ENCODE measurements at places on chromosomes 6 and 20.

GRCh38 chr6:114997813-114998292 lies 655.0 kb upstream of the HS3ST5 start:
- DNase-seq, result no peak

DNA sequence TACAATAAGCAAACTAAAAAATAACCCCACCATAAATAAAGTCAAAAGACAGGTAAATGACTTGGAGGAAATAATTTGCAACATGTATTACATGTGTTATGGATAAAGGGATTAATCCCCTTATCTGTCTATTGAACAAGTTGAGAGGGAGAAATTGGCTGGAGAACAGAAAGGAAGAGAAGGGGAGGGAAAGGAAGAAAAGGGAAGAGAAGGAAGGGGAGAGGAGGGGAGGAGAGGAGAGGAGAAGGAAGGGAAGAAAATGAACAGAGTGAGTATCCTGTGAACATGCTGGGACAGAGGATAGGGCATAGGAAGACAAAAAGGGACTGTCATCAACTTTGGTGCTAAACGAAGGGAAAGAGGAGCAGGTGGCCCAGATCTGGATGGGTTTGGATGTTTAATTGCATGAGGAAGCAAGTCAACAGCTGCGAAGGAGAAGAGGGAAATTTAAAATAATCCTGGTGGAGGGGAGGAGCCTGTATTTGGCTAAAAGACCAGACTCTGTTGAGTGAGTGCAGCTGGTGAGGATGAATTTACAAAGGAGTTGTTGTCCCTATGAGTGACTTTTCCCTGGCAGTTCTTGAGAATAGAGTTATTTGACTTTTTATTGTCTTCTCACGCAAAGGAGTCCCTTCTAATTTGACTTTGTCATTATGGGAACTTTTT lies 14.2 kb upstream of the SHLD1 start:
- DNase-seq, result no peak

- DNase-seq, result no peak
Measured at GRCh38 chr6:64270083-64270482, 634.5 kb downstream of the PHF3 start.

DNA sequence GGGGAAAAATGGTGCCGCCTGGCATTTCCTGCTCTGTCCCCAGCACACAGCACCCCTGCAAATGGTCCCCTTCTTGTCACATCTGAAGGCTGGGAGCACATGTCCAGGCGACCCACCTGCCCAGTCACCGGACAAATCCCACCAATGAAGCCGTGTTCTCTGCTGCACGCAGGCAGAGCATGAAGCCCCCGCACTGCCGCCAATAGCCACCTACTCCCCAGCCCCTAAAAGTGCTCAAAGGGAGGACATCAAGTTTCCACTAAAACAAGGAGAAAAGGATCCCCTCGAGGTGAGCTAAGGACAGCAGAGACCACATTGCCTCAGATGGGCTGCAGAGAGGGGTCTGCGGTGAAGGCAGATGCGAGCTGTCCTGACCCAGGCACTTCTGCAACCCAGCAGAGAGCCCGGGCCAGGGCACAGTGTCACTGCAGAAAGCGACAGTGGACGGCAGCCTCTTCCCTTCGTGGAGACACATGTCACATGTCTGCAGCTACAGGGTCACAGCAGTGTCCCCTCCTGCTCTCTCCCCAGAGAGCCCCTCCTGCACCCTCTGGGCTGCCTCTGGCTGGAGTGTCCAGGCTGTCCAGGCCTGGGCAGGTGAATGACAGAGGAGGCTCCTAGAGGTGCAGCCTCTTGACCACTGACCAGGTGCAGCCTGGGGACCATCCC lies 221.5 kb downstream of the PREX1 start:
- no peak for DNase-seq

DNA sequence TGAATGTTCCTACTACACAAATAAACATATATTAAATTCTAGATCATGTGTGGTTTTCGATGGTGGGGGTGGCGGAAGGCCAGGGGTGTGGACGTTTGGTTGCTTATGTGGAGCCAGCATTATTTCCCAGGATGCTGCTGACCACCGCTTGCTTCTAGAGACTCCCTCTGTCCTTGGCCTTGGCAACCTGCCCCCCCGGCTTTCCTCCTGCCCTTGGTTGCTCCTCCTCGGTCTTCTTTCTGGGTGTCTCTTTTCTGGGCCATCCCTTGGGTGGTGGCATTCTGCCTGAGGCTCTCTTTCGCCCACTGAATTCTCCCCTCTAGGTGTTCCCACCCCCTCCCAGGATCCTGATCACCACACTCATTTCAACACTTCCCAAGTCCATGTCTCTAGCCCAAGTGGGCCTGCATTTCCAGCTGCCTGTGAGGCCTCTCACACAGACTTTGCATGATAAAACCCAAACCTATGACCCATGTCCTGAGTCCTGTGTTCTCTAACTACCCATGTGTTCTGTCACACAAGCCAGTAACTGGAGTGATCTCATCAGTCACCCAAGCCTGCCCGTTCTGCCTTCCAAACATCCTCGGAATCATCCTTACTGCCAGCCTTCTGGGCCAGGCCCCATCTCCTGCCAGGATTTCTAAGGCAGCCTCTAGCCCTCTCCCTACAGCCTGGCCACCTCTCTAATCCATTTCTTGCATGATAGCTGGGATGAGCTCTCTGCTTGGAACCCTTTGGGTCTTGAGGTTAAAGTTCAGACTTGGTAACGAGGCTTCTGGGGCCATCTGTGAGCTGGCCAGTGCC lies 71.2 kb downstream of the CDS2 start:
- DNase-seq, result no peak

GRCh38 chr20:19677336-19677735 lies 80.7 kb upstream of the RIN2 start:
- no peak for DNase-seq

GRCh38 chr20:25291432-25292133 lies 43.7 kb downstream of the PYGB start:
- DNase-seq, result no peak

DNA sequence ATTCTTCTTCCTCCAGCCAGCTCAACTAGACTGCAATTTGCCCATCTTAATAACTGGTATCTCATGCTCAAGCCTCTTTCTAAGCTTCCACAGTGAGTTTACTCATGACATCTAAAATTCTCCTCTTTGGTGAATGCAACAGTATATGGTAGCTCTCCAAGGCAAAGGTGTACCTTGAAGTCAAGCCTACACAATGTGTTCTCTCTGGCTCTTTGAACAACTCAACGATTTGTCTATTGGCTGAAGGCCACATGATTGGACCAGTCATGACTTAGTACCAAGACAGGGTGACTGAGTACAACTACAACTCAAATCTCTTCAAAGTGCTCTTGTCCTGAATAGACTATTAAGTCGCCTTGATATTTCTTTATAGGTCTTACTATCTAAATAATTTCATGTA lies 199.6 kb downstream of the PKHD1 start:
- no peak for DNase-seq

GRCh38 chr6:67606906-67607828 lies 1027.9 kb upstream of the ADGRB3 start:
- DNase-seq, result no peak

GRCh38 chr20:37519508-37520418 lies 1.3 kb upstream of the NNAT start:
- no peak for DNase-seq

- no peak for DNase-seq
Measured at GRCh38 chr6:122861594-122861993, 72.5 kb downstream of the SMPDL3A start.

- no peak for DNase-seq
Measured at GRCh38 chr6:134464690-134465411, 146.9 kb upstream of the SGK1 start.

DNA sequence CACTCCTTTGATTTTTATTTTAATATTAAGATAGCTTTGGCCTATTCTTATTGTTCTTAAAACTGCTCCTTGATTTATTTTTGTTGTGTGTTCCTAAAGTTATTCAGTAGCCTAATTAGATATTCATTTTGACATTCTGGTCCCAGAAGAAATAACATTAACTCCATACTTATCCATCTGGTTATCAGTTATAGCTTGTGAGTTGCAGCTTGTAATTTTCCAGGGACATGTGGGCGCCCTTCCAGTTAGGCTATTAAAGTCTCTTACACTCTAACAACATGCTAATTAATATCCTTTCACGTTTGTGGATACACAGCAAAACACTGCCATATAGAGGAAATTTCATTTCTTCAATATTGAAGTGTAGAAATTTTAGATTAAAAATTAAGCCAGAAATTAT lies 987.5 kb downstream of the HACE1 start:
- no peak for DNase-seq

- no peak for DNase-seq
Measured at GRCh38 chr20:20820785-20821483, 108.5 kb upstream of the RALGAPA2 start.

DNA sequence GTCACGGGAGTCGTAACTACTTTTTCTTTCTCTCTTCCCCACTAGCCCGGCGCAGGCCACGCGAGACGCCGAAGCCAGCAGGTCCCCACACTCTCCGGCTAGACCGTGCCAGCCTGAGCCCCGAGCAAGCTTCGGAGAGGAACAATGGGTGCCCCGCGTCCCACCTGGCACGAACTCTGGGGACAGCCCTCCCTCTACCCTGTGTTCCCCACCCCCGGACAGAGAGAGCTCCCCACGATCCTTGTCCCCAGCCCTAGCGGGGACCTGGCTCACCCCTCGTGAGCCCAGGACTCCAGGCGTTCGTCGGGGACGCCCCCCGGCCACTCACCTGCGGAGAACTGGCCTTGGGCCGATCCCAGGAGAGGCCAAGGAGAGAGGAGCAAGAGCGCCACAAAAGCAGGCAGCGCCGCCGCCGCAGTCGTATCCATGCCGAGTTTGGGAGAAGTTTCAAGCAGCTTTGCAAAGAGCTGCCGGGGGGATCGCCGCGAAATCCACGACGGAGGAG lies 416 bp downstream of the PTPRK start:
- peak; percentile 24 for DNase-seq

- no peak for DNase-seq
Measured at GRCh38 chr20:20138301-20139064, 86.2 kb downstream of the CFAP61 start.

GRCh38 chr6:120556491-120556890 lies 777.8 kb downstream of the TBC1D32 start:
- DNase-seq, result no peak

DNA sequence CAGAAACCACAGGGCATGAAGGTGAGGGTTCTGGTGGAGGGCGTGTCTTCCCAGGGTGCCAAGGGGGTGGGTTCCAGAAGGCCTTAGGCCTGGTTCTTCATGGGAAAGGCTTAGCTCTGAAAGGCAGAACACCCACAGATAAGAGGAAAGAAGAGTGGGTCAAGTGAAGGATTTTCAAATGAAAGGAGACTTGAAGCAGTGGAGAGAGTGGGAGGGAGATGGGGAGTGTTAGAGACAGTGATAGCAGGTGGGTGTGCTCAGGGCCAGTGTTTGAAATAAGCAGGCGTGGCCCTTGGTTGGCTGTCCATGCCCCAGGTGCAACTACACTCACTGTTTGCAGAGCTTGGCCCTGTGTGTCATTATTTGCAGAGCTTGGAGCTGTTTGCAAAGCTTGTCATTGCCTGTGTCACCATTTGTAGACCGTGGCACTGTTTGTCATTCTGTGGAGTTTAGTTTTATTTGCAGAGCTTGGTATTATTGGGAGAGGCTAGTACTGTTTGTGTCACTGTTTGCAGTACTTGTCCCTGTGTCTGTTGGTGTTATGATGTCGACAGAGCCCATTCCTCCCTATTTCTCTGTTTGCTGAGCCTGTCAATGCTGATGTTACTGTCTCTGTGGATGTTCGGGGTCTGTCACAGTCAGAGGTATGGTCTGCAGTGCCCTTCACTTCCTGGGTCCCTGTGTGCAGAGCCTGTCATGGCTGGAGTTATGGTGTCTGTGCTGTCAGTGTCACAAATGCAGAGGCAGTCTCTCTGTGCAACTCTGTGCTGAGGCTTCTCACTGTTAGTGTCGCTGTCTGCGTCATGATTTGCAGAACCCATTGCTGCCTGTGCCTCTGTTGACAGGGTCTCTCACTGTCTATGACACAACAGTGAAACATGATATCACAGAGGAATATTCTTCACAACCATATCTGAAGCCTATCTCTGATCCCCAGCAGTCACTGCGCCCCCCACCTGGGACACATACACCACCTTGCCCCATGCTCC lies 127.7 kb upstream of the LRFN2 start:
- no peak for DNase-seq

GRCh38 chr6:19831358-19831757 lies 5.8 kb upstream of the ID4 start:
- no peak for DNase-seq

- no peak for DNase-seq
Measured at GRCh38 chr6:104252276-104252675, 607.4 kb downstream of the HACE1 start.

DNA sequence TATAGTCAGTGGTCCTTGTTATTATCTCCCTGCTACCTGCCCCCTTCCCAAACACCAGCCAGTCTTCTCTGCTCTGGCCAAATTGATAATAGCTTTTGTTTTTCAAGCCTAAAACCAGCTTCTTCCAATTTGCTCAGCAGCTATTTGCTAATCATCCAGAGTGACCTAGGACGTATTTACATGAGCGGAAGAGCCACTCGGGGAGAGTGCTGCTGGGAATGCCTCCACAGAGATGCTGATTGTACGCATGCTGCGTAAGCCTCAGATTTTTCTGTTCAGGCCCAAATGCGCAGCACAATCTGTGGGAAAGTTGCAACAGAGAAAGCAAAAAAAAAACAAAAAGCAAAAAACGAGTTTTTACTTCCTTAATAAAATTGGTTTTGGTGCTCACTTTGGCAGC lies 24.4 kb upstream of the ID1 start:
- DNase-seq, result no peak

GRCh38 chr6:22631091-22631490 lies 61.7 kb downstream of the HDGFL1 start:
- DNase-seq, result no peak

DNA sequence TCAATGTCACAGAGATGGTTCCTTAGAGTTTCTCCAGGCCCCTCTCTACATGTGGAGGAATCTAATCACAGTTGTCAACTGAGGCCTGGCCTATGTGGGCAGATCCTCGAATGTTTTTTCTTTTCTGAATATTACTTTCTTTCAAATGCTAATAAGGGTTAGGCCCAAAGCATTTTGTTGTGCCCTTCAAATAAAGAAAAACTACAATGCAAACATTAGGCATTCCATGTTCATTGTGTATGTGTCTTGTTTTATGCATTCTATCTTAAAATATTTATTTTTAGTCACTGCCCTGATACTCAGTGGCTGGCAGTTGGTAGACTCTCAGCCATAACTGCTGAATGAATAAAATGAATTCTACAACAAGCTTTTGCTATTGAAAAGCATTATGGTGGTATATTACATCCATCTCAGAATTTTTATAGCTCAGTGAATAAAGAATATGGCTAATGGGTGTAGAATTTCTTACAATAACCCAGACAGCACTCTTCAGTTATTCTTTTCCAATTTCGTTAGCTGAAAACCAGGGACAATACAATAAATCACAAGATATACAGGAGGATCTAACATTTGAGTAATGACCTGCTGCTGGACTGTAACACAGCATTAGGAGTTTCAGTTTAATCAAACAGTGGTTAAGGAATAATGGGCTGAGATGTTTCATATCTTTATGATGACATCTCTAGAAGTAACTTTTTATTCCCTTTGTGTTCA lies 28.3 kb downstream of the RGS17 start:
- DNase-seq, result no peak

DNA sequence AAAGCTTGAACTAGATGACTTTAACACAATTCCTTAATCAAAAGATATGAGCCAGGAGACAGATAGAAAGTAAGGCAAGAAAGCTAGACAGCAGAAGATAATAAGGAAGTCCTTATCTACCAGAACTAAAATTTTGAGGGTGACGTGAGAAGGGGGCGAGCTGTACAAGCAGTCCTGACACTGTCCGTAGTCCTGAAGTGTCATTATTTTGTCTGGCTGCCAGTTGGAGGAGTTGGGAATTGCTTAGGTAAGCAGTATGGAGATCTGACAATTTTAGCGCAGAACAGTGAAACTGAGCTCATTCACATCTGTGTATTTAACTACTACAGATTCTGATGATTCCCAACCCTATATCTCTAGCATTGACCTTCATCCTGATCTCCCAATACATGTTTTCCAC lies 25.8 kb upstream of the CEP85L start:
- DNase-seq, result no peak
